ENCODE measurements at places on chromosomes 5 and 9.

DNA sequence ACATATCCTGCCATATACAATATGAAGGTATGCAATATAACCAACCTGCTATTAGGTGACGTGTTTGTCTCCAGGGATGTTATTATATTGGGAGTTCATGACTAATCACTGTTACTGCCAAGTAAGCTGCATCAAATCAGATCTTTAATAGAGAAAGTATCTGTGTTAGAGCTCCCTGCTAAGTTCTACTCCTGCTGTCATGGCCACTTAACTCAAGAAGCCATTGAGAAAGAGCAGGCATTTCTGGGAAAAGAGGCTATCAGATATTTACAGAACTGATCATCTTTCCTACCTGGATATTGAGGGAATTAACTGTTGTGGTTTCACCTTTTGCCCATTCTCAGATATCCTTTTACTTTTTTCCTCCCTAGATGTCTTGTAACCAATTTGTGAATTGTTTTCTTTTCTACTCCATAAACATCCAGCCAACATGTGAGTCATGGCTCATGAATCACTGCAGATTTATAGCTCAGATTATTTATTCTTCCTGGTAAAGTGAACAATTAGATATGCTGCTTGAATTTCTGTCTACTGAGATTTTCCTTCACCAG, 634.8 kb upstream of the FAM174A start:
- no peak for DNase-seq

- DNase-seq: no peak
These were observed 915 bp downstream of the HSDL2 start for GRCh38 chr9:112380825-112381221.

DNA sequence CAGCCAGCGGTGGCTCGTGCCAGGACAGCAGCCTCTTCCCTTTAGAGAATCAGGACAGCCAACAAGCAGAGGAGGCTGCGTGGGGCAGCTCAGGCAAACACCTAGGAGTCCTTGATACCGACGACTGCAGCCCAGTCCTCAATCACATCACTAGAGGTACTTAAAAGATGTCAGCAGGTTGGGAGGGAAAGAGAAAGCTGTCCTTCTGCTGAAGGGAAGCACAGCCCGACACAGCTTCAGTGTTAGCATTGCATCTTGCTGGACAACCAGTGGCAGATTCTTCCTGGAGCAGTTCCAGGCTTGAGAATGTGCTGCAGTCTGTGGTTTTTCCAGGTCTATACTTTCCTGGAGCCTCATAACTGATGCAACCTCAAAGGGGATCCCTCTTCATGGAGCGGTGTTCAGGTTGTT, 230.5 kb downstream of the SYK start:
- no peak for DNase-seq

DNA sequence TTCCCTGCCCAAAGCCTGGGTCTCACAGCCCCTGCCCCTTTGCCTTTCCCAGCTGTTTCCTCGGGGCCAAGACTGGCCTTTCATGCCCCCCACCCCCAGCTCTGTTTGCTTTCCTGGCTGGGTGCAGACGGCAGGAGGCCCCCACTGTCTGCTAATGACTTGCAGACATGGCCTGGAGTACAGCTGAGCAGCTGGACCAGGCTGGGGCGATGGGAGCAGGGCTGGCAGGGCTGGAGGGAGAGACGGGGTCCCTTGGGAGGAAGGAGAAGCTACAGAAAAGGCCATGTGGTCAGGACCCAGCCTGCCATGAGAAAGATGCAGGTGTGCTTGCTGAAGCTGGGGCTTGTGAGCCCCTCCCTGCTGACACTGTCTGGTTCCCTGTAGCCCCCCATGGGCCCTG, 28.3 kb upstream of the GFPT2 start:
- no peak for DNase-seq

DNA sequence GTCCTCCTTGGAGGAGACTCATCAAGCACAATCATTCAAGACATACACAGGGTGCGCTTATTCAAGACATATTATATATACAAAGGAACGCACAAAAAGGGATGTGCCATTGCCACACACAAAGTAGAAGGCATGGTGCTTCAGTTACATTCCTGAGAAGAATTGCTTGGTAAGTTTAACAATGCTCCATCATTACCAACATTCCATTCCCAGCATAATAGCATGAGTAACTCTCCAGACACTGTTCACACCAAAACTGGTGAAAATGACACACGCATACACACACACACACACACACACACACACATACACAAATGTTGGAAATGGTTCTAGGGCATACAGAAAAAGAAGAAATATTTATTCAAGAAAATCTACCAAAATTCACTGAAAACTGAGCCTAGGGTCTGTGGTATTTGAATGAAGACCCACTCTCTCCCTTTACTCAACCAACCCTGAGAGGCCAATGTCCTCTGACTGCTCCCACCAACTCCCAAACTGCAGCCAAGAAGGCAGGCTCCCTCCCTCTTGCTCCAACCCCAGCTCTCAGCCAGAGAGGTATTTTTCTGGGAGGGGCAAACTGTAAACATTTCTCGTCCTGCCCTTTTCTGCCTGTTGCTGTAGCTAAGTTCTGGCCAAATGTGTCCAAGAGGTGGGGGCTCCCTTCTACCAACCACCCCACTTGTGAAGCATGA, 19.9 kb downstream of the UGT3A1 start:
- no peak for DNase-seq

GRCh38 chr5:169307646-169308045, 6.7 kb upstream of the SLIT3 start:
- DNase-seq: no peak

DNA sequence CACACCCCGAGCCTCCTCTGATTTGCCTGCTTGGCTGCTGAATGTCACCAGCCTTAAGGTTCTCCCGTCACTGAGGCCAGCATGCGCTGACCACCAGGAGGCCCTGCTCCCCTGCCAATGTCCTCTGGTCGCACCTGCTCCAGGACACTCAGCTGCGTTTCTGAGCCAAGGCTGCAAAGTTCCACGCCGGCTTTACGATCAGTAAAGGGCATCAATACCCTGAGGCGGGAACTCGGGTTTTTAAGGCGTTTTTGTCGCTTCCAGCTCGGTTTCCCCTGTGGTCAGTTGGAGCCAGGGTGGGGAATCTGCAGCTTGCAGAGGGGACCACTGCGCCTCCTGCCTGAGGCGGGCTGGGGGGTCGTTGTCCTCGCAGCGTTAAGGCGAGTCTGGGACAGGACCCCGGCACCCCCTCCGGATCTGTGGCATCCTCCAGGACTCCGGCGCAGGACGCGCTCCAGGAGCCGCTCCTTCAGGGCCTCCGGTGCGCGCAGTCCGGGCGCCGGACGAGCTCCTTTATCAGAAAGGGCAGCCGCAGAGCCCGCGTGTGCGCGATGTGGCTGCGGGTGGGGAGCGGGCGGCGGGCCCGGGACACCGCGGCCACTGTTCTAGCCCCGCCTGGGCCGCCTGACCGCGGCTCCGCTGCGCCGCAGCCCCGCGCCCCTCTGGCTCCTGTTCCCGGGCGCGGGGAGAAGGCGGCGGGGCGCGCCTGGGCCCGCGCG, 24.1 kb upstream of the FLT4 start:
- no peak for DNase-seq

GRCh38 chr9:91843623-91844148, 106.3 kb downstream of the ROR2 start:
- DNase-seq: no peak

- DNase-seq: no peak
These were observed 816.1 kb upstream of the C9orf72 start for GRCh38 chr9:28389411-28389810.

All from stimulated activated CD4-positive, alpha-beta T cell treated with anti-CD3 and anti-CD28 coated beads, Interleukin-12 subunit alpha, Interleukin-12 subunit beta, amount 100 ng/mL, for 4 hours (primary cell).